Right ventricle myocardium inferior (tissue), 1 donor: ENCODE measurements at places on chromosomes 11 and 22.

- DNase-seq = no peak
Measured at GRCh38 chr11:130511765-130512164, 63.3 kb downstream of the ADAMTS15 start.

DNA sequence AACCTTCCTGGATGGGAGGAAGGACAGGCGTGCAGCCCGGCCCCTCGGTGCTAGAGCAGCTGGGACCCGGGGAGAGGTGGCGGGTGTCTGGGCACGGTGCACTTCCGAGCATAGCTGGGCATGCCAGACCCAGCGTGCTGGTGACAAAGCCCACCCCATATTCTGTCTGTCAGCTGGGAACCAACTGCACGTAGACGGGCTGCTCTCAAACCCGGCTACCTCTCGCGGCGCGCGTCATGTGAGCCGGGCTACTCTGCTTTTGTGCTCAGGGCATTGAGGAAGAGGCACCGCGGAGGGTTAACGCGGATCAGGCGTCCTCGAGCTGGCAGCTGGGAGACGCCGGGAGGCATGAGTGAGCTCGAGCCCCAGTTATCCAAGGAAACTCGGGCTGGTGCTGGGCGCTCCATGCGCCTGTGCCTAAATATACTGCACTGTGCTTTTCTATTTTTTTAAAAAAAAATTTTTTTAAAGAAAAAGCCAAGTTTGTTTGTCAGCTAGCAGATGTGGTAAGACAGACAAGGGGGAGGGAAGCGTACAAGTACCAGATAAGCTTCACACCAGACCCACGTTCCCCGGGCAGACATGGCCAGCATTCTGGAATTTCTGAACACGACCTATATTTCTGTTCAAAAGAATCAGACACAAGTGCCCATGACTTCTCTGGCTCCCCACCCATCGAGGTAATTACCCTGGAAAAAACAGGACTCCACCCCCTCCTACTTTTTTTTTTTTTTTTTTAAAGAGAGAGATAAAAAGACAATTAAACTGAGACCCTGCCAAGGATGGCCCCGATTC lies 425.6 kb downstream of the SHANK2 start:
- DNase-seq = peak; percentile 45

DNA sequence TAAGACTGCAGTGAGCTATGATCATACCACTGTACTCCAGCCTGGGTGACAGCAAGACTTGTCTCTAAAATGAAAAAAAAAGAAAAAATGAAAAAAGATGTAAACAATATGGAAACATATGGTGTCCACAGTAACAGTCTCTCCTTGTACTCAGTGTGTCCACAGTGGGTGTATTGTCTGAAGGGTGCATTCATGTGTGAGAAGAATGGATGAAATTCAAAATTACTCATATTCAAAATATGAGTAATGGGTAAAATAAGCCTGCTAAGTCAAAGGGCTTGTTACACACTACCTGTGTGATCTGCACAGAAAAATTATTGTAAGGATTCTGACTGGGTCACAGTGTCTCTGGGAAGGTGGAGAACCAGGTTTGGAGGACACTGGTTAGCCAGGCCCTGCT lies 26.9 kb downstream of the PPFIA1 start:
- DNase-seq = no peak

- peak; percentile 60 for DNase-seq
Measured at GRCh38 chr22:23070418-23071229, at the start of gene GNAZ. TSS of gene GNAZ (plus strand) at chr22:23070519. CDS start at chr22:23095696, 25,177 bp downstream.

DNA sequence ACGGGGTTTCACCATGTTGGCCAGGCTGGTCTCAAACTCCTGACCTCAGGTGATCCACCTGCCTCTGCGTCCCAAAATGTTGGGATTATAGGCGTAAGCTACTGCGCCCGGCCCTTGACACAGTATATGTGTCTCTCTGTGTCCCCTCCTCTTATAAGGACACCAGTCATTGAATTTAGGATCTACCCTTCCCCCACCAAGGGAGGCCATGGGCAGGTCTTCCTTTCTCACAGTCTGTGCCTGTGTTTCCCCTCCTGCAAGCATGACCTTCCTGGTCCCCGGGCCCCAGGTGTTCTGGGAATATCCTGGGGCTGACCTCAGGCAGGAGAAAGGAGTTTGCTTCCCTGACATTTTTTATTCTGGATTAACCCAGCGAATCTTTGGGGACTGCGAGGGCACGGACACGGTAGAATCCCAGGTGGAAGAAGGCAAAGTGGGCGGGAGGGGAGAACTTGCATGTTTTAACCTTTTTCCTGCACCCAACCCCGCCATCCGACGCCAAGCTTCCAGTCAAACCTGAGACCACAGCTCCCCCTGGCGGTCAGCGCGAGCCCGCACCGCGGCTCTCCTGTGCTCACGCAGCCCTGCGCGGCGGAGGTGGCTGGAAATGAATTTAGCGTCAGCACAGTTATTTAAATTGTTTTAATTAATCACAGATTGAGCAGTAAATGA lies 42.1 kb upstream of the ISX start:
- DNase-seq = peak; percentile 81

- DNase-seq = peak; percentile 92
Measured at GRCh38 chr11:86244063-86244521, 461 bp upstream of the EED start.

DNA sequence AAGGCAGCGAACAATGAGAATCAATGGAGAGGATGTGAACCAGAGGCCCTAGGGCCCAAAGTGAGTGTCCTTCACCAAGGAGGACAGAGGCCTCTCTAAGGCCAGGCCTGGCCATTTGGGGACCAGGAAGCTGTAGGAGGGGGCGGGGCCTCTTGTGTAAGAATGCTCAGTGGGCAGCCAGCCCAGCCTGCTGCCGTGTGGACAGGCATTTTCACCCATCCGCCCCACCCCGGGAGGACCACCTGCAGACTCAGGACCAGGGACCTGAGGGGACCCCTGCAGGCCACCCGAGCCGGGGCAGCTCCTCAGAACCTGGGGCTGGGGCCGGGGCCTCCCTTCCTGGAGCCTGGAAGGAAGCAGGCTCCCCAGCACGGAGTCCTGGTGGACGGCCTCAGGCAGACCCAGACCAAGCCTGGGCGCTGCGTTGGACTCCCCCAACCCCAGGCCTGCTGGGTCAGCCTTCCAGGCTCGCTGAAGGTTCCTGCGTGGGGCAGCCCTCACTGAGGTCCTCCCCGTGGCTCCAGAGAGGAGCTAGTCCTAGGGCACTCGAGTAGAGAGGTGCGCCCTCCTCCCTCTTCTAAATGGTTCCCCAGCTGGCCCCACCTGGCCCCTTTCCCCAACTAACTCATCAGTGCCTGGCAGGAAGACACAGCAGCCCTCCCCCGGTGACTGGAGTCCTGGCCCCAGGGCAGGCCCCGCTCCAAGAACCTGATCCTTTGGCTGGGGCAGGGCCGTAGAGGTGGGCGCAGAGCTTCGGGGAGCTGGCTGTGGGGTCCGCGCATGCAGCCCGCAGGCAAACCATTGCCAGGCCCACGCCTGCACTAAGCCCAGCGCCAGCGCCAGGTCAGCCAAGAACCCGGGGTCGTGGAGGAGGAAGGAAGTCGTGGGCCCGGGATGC lies 1.5 kb upstream of the TRABD start:
- DNase-seq = peak; percentile 90

DNA sequence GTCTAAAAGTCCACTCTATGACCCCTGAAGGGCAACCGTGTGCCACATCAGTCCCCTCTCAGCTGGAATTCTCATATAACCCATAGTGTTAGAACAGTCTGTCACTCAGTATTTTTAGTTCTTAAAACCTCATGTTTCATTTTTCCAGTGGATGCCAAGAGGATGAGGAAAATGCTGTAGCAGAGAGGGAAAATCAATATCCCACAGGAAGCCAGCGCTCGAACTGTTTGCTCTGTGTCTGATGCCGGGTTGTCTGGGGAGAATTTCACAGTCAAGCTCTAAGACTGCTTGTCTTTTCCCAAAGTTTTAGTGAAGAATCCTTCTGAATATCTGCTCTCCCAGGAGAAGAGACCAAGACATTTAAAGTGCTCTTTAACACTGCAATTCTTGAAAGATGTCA lies 360.9 kb downstream of the OPCML start:
- no peak for DNase-seq

DNA sequence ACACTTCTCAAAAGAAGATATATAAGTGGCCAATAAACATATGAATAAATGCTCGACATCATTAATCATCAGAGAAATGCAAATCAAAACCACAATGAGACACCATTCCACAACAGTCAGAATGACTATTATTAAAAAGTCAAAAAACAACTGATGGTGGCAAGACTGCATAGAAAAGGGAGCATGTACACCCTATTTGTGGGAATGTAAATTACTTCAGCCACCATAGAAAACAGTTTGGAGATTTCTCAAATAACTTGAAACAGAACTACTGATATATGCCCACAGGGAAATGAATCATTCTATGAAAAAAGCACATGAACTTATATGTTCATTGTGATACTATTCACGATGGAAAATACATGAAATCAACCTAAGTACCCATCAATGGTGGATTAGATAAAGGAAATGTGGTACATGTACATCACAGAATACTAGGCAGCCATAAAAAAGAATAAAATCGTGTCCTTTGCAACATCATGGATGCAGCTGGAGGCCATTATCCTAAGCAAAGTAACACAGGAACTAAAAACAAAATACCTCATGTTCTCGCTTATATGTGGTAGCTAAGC lies 42.4 kb downstream of the GLYATL2 start:
- no peak for DNase-seq

- no peak for DNase-seq
Measured at GRCh38 chr11:72114570-72114969, 2.1 kb upstream of the ANAPC15 start.

- no peak for DNase-seq
Measured at GRCh38 chr11:97722721-97723120, 1298.0 kb upstream of the CNTN5 start.

- no peak for DNase-seq
Measured at GRCh38 chr11:122898799-122899198, 16.2 kb downstream of the JHY start.

DNA sequence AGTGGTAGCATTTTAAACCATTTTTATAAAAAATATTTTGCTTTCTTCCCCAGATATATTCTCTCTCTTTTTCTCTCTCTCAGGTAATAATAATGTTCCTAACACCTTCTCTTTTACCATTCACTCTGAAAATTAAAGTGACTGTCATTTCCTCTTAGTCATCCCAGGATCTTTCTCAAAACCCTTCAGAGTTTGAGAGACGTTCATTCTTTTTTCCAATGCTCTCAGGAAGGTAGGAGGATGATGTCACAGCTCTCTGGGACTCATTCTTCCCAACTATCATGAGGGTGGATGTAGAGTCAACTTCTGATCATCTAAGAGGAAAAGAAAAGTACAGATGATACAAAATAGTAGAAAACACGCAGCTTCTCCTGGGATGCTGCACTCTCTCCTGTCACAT lies 60.2 kb upstream of the CRTAM start:
- DNase-seq = no peak

DNA sequence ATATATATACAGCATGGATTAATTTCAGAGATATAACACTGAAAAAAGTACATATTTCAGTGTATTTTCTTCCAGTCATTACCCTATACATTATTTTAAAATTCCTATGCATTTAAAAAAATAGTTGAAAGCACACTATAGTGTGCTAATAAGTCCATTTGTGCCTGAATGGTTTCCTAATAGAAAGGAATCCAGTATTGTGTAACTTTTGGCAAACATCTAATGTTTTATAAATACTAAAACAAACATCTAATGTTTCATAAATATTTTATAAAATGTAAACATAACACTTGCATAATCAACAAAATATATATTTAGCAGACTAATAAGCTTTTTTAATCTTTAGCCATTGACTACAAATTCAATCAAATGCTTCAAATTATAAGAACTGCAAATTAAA lies 126.6 kb upstream of the FIBIN start:
- DNase-seq = no peak

GRCh38 chr11:80473562-80473961 lies 1032.7 kb upstream of the TENM4 start:
- DNase-seq = no peak

- peak; percentile 21 for DNase-seq
Measured at GRCh38 chr11:4467811-4468606, 14.4 kb upstream of the OR52K1 start.

- DNase-seq = peak; percentile 68
Measured at GRCh38 chr22:39343259-39344045, 6.3 kb upstream of the SYNGR1 start.

DNA sequence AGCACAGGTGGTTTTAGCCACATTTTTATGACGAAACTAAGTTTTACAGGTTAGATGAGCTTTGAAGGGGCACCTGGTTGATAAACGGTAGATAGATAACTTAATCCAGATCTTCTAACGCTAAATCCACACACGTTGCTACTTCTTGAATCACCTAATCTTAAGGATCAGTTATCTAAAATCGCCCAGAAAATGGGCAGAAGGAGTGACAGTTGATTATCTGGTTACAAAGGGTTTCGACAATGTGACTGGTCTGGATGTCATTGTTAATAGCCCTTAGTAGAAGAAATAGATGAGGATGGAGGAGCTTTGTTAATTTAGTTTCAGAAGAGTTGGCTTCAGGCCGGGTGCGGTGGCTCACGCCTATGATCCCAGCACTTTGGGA lies 43.7 kb downstream of the SCGB1A1 start:
- no peak for DNase-seq

DNA sequence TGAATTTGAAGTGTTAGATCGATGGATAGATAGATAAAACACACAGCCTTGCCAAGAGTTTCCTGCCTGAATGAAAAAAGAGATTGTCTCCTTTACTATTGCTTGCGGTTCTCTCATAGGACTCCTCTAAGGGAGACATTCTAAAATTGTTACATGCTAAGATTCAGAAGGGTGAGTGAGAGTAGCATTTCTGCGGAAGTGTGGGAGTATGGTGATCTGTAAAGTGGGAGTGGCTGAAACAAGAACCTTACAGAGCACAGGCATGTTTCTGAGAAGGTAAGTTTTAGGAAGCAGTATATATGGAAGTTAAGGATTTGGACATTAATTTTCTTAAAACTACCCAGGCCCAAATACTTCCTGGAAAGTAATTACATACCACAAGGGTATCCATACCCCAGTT lies 139.6 kb downstream of the TRIM44 start:
- no peak for DNase-seq

- no peak for DNase-seq
Measured at GRCh38 chr11:70029115-70029860, 48.8 kb upstream of the ANO1 start.

- no peak for DNase-seq
Measured at GRCh38 chr11:117984476-117984875, 1.7 kb upstream of the IL10RA start.

DNA sequence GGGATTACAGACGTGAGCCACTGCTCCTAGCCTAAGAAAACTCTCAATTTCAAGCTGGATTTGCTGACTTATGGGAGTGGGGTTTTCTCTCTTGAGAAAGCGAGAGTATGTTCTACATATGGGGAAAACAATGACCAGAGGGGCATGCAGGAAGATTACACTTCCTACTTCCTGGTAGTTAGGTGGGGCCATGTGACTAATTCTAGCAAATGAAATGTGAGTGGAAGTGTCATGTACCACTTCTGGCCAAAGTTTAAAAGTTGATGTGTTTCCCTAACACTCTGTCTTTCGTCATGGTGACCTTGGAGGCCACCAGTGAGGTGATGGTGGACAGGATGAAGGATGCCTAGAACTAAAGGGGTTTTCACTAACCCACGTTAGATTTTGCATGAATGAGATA lies 50.5 kb downstream of the PARVG start:
- DNase-seq = no peak
